ENCODE measurements at places on chromosomes 7 and 10.
A peak's percentile ranks its signal among the peaks of the same experiment; 100 is the strongest.

- H3K4me3 ChIP-seq: no peak overlapping the region
- DNase-seq: no peak
- 0 out of 2 replicates have a peak, but pooled peaks cover 6% of the 10 kb centered on the region for H3K27me3 ChIP-seq
- H3K36me3 ChIP-seq: no peaks in the 10 kb centered on the region
Observed at GRCh38 chr7:32259931-32260596, 189.9 kb upstream of the PDE1C start.

DNA sequence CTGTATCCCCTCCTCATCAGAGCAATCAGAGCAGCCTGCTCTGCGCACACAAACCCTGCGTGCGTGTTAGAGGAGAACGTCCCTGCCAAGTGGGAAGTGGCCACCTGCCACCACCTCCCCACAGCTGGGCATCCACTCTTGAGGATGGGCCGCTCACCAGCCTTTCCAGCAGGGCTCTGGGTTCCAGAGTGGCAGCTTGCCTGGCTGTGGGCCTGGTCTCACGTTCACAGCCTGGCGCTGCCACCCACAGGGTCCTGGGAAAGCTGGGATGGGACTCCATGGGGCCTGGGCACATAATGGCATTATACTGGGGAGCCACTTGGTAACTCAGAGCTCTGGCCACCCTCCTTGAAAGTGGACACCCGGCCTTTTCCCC is 151.1 kb upstream of the PPP2R2D start:
- no peaks in the 10 kb centered on the region for H3K4me1 ChIP-seq
- no peak overlapping the region for H3K4me3 ChIP-seq
- no peaks in the 10 kb centered on the region for H3K27me3 ChIP-seq

DNA sequence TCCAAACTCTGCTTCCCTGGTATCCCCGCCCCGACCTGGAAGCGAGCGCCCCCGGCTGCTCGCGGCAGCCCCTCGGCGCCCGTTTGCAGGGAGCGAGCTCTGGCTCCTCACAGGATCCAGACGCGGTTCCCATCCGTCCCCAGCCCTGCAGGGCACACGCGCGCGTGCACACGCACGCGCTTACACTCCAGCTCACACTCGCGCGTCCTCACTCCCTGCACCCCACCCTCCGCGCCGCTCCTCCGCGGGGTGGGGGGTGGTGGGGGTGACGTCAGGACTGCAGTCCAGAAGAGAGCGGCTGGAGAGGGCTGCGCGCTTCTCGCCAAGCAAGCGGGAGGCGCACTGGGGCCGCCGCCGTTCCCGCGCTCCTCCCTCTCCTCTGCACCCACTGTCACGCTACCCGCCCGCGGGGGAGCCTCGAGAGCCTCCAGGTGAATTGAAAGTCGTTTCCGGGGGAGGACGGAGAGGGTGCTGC is 255.6 kb downstream of the OTUD1 start:
- no peaks in the 10 kb centered on the region for H3K36me3 ChIP-seq
- peaks cover 35% of the 10 kb centered on the region for H3K27me3 ChIP-seq
- DNase-seq: no peak
- no peak overlapping the region for H3K27ac ChIP-seq
- no peak overlapping the region for H3K4me3 ChIP-seq

DNA sequence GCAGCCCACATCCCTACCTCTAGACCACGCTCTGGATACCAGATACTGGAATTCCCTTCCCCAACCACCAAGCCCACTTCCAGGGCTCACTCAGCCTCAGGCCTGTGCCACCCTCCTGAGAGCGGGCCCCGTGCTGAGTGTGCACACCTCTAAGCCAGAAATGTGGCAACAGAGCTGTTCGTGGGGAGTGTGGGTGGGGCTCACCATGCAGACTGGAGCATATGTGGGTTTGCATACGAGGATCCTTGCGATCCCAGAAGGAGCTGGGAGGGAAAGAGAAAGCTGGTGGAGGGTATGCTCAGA is 13.0 kb upstream of the LIMK1 start:
- no peaks in the 10 kb centered on the region for H3K4me1 ChIP-seq
- no peak overlapping the region for H3K27ac ChIP-seq
- H3K27me3 ChIP-seq: no peaks in the 10 kb centered on the region
- no peaks in the 10 kb centered on the region for H3K36me3 ChIP-seq

- no peak overlapping the region for H3K4me3 ChIP-seq
- no peaks in the 10 kb centered on the region for H3K4me1 ChIP-seq
- H3K27ac ChIP-seq: no peak overlapping the region
- no peaks in the 10 kb centered on the region for H3K36me3 ChIP-seq
- no peak for DNase-seq
- 0 out of 2 replicates have a peak, but pooled peaks cover 6% of the 10 kb centered on the region for H3K27me3 ChIP-seq
Observed at GRCh38 chr7:121595758-121596696, 199.9 kb upstream of the FAM3C start.

- H3K27ac ChIP-seq: no peak overlapping the region
- no peak for DNase-seq
Observed at GRCh38 chr10:95327367-95327766, 36.6 kb upstream of the PDLIM1 start.

DNA sequence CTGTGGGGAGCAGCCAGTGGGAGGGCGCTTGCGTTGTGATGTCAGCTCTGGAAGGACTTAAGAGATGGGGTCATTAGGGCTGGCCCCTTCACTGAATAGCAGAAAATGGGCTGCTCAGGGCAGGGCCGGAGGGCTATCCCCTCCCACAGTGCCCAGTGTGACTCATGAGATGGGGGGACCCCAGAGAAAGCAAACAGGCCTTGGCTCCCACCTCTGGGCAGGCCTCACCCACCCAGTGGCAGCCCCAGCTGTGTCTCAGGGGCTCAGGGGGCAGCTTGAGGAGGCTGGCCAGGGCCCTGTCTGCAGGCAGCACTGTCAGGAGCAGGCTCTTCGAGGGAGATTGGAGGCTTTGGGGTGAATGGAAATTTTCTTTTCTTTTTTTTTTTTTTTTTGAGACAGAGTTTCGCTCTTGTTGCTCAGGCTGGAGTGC is 168.3 kb downstream of the SLIT1 start:
- DNase-seq: no peak
- no peaks in the 10 kb centered on the region for H3K27me3 ChIP-seq
- no peak overlapping the region for H3K4me3 ChIP-seq
- no peak overlapping the region for H3K27ac ChIP-seq

DNA sequence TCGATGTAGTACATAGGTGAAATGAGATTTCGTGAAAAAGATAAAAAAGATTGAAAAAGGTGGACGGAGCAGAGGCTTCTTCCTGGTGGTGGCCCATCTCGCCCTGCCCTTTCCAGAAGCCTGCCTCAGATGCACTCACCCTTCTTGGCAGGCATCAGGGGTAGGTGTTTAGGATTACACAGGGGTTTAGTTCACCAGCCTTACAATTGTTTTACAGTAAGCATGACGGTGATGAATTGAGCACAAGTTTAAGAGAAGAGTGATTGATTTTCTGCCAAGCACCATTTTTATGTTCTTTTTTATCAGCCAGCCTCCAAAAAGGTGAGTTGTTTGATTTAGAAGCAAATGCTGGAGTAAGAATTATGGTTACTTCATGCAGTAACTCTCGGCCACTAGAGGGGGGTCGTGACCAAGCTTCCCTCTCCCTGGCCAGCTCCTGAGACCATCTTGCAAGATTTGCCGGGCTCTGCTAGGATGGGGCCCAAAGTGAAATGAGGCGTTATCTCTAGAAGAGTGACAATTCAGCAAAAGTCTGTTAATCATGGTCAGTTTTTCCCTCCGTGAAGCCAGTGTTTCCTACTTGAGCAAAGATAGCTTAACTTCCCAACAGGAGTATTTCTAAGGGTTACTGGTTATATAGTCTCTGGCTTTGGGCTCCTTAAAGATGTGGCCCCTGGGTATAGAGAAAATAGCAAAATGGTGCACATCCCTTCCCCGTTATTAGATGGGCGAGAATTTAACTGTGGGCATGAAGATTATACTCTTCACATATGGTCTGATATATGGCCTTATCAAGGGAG is 228.8 kb downstream of the BMPER start:
- H3K4me1 ChIP-seq: no peaks in the 10 kb centered on the region
- no peak overlapping the region for H3K27ac ChIP-seq
- no peaks in the 10 kb centered on the region for H3K27me3 ChIP-seq
- H3K36me3 ChIP-seq: no peaks in the 10 kb centered on the region
- H3K4me3 ChIP-seq: no peak overlapping the region

GRCh38 chr10:70816220-70816894 is 609 bp downstream of the SGPL1 start:
- H3K4me3 ChIP-seq: peak overlapping the region; percentile 89
- DNase-seq: peak; percentile 83
- no peaks in the 10 kb centered on the region for H3K27me3 ChIP-seq
- H3K4me1 ChIP-seq: peaks cover 10% of the 10 kb centered on the region
- peaks cover 41% of the 10 kb centered on the region for H3K36me3 ChIP-seq
- peak overlapping the region; percentile 89 for H3K27ac ChIP-seq

DNA sequence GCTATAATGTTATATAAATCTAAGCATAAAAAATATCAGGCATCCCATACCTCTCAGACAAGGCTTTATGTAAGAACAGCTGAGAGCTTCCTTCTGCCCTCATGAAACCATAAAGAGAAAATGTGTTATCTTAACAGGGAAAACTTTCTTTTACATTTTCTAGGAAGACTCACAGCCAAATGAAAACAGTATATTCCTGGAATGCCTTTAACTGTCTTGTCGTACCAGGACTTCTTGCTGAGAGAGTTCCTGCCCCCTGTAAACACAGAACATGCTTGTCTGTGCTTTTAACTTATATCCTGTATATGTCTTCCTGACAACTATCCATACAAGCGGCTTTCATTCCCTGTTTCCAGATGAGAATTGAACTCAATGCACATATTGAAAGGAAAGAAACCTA is 64.8 kb upstream of the AHR start:
- H3K27me3 ChIP-seq: no peaks in the 10 kb centered on the region
- no peak for DNase-seq
- H3K36me3 ChIP-seq: no peaks in the 10 kb centered on the region
- peaks cover 18% of the 10 kb centered on the region for H3K4me1 ChIP-seq

DNA sequence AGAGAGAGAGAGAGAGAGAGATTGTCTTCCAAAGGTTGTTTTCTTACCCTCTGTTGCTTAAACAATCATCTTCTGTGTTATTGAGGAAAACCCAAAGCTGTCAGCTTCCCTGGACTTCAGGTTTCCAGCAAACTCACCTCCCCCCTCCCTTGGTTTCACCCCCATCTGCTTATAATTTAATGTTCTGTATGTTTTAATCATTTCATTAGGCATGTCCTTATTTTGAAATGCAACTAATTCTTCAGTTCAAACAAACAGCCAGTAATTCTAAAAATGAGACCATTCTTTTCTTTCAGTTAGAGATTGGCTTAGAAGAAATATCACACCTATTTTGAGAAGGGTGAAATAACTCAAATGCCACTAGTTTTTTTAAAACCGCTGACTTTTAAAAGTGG is 102.9 kb downstream of the FAM204A start:
- no peaks in the 10 kb centered on the region for H3K4me1 ChIP-seq
- no peak overlapping the region for H3K4me3 ChIP-seq
- no peak overlapping the region for H3K27ac ChIP-seq
- DNase-seq: no peak
- H3K36me3 ChIP-seq: no peaks in the 10 kb centered on the region

- no peak overlapping the region for H3K27ac ChIP-seq
- no peak for DNase-seq
- no peaks in the 10 kb centered on the region for H3K36me3 ChIP-seq
- H3K4me3 ChIP-seq: no peak overlapping the region
Observed at GRCh38 chr10:100114976-100115770, 33.5 kb upstream of the CPN1 start.

DNA sequence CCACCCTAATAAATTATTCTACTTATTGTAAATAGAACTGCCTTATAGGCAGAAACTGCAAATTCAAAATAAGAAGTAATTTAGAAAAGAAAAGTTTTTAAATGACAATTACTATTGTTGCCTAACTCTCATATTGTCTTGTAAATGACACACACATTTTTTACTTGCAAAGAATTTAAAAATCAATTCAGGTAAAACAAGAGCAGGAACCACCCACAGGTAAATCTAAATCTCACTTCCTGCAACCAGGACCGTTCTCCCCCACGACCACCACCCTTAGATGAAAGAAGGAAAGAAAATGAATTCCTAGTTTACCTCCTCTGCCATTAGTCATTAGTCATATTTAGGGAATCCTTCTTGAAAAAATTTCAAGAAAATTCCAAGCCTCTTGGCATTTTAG is 4.8 kb upstream of the AASS start:
- DNase-seq: no peak
- H3K4me1 ChIP-seq: no peaks in the 10 kb centered on the region
- H3K27ac ChIP-seq: no peak overlapping the region

GRCh38 chr10:75910032-75910431 is 478.6 kb downstream of the LRMDA start:
- DNase-seq: no peak
- no peak overlapping the region for H3K4me3 ChIP-seq
- H3K27ac ChIP-seq: no peak overlapping the region
- H3K36me3 ChIP-seq: no peaks in the 10 kb centered on the region
- H3K27me3 ChIP-seq: no peaks in the 10 kb centered on the region
- H3K4me1 ChIP-seq: no peaks in the 10 kb centered on the region

Measured in SJSA1 (cell line).